ENCODE measurements at places on chromosomes 12 and 14.

DNA sequence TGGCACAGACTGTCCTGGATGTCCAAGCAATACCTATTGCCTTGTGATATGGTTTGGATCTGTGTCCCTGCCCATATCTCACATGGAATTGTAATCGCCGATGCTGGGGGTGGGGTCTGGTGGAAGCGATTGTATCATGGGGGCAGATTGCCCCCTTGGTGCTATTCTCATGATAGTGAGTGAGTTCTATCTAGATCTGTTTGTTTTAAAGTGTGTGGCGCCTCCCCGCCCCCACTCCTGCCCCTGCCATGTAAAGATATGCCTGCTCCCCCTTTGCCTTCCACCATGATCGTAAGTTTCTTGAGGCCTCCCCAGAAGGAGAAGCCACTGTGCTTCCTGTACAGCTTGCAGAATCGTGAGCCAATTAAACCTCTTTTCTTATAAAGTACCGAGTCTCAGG, 16.8 kb upstream of the LRRC10 start:
- no peak for DNase-seq

DNA sequence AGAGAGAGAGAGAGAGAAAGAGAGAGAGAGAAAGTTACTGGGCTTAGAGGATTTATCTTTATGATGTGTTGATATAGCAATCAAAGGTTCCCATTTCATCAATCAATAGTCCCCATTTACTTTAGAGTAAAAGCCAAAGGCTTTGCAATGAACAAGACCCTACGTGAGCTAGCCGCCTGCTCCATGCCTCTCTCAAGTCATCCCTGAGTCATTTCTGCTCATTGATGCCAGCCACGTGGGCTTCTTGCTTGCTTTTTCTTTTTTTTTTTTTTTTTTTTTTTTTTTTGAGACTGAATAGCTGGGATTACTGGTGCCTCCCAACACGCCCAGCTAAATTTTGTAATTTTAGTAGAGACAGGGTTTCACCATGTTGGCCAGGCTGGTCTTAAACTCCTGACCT, 70.9 kb downstream of the GPR135 start:
- DNase-seq: no peak

DNA sequence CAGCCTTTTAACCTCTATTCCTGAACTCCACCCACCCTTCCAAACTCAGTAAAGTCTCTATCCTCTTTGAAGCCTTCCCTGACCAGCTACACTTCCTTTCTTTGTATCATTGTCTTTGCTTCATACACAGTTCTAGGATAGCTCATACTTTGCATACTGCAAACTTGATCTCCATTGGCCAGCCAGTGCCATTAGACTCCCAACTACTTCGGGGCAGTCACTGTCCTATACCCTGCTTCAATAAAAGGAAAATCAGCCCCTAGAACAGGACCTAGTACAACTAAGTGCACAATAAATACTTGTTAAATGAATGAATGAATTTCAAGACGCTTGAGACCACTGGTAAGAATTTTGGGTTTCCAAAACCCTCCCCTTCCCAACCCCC, 521 bp upstream of the PIP4K2C start:
- DNase-seq: no peak

GRCh38 chr12:131033886-131034482, 80.3 kb downstream of the ADGRD1 start:
- no peak for DNase-seq

GRCh38 chr12:43550831-43551271, 1.2 kb downstream of the ADAMTS20 start:
- DNase-seq: no peak

- no peak for DNase-seq
Measured at GRCh38 chr12:26034371-26035142, 76.1 kb downstream of the RASSF8 start.

GRCh38 chr14:89142366-89142765, 274.7 kb downstream of the FOXN3 start:
- DNase-seq: no peak

DNA sequence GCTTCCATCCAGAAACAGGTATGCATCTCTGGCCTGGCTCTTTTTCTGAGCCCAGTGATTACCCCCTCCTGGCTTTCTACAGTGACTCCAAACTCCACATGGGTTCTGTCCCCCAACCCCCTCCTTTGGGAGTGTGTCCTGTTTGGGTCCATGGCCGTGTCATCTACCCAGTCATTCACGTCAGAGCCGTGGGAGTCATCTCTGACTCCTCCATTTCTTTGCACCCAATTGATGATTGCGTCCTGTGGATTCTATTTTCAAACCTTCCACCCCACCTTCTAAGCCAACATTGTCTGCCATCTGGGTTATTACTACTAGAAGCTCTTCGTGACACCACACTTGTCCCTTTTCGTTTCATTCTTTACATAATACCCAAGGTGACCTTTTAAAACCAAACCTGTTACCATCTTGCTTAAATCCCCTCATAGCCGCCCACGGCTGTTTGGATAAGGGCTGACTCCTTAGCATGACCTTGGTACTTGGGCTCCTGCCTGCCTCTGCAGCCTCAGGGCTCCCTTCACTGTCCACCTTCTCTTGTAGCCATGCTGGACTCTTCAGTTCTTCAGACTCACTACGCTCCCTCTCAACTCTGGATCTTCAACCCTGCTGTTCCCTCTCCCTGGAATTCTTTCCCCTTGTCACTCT, 38.1 kb upstream of the NT5DC3 start:
- DNase-seq: no peak

DNA sequence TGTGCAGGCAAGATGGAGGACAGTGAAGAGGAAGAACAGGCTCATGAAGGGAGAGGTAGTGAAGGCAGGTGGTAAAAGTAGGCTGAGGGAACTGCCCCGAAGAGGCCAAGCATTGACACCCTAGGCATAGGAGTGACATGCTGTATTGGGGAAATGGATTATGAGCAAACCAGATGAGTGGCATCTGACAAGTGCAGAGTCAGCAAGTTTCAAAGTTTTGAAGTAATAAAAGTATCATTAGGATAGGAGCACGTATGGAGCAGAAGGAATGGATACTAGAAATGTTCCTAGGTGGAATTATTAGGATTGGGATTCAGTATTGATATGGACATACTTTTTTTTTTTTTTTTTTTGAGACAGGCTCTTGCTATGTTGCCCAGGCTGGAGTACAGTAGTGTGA, 139.8 kb downstream of the SAMD4A start:
- no peak for DNase-seq

Data from GM13977 (cell line).